ENCODE measurements at places on chromosomes 5 and 9. TPM values are rescaled to one million over a fixed set of nuclear protein-coding genes. Genes with fewer than 3 reads are reported as not detected.

The BNC2 gene
- polyA plus RNA-seq, result 9.6 TPM

The ITK gene
- not detected for polyA plus RNA-seq

The HMGCS1 gene
- polyA plus RNA-seq, result 8.2 TPM

The OR13C8 gene
- not detected for polyA plus RNA-seq

The IL33 gene
- polyA plus RNA-seq, result not detected

The GBGT1 gene
- polyA plus RNA-seq, result 0.51 TPM

The ARSI gene
- polyA plus RNA-seq, result 0.03 TPM

The PAEP gene
- polyA plus RNA-seq, result not detected

All from SK-N-SH (cell line).